ENCODE measurements at places on chromosomes 7 and 10.
A peak's percentile ranks its signal among the peaks of the same experiment; 100 is the strongest.

DNA sequence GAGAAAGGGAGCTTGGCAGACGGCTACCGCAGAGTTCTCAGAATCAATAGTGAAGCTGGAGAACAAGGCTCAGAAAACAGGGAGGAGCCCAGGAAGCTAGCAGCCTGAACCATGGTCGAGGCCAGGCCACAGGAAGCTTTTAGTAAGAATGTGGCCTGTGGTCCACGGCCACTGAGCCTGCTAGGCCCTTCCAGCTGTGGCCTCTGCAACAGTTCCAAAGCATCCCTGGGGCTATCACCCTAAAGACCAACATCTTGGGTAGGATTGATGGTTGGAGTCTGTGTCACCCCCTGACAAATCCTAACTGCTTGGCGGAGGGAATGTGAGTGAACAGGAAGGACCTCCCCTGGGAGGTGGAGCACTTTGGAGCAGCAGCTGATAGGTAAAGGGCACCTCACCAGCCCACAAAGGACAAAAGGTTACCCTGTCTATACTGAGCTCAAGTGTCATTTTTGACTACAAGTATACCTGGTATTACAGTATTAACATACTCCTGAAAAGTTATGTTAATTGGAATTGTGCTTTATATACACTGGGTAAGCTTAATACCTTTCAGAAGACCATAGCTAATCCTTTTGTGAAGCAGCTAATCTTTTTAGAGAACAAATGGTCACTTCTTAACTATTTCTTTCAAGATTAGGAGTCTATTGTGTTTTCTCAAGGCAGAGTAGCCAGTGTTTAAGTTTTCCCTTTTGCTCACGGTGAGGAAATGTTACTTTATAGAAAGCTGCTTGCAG lies 18.7 kb downstream of the PTPRE start:
- no peak for DNase-seq

DNA sequence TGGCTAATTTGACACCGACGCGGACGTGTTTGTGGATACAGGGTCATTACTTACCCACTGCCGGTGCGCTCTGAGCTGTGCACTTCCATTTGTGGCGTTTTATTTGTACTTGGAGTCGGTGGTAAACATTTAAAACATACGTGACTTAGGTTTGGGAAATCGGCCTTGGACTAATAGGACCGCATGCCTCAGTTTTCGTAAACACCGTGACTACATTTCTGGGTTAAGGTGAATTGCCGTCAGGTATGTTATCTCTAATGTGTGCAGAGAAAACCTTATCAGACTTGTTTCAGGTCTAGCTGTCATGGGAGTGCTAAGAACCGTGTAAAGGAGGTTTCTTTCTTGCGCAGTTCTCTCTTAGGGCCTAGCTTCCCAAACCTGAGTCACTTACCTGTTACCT lies 51.7 kb upstream of the NCF1 start:
- DNase-seq = no peak

GRCh38 chr10:28177944-28178637 lies 124.8 kb downstream of the MPP7 start:
- peak; percentile 23 for DNase-seq

DNA sequence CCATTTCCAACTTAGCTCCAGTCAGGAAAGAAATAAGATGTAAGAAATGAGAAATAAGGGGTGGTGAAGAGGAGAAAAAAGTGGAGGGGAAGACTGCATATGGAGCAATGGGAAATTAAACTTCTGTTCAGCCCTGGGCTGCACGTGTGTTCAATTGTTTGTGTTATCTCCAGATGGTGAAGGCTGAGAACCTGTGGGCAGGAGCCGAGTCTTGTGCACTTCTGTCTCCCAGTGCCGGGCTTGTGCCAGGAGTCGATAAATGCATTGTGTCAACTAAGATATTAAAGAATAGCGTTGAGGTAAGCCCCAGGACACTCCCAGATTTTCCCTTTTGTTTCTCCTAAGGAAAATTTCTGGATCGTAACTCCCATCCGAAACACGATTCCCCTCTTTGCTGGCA lies 98.2 kb downstream of the PRLHR start:
- no peak for DNase-seq
